ENCODE measurements at places on chromosomes 6 and 20.

DNA sequence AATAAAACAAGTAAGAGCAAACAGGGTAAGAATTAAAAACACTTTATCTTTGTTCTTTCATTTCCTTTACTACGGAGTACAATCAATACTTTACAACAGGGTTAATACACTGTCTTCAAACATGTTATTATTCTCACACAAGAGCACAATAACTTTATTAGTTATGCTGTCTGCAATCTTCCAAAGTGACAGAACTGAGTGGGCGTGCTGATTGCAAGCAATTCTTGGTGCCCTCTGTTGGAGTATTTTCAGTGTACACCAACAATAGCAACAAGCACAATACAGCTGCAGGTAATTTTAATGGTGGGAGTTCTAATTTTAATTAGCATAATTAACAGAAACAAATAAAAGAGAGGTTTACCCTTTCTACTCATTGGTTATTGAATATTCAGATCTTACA lies 33.9 kb upstream of the PTPRK start:
- no peak for DNase-seq

DNA sequence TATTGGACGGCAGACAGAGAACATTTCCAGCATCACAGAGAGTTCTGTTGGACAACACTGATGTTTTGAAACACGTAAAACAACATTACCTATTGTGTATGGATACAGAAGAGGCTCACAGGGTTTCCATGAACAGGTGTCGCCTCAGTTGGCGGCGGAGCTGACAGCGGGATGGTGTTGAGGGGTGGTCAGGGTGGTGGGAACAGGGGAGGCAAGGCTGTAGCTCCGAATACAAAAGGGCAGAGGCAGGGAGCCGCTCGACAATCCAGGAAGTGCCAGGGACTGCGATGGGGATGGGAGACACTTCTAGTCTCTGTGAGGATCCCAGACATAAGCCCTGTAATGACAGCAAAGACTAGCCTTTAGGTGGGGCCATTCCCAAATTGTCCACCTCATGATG lies 14.5 kb upstream of the PI16 start:
- DNase-seq = no peak

- DNase-seq = no peak
Observed at GRCh38 chr6:63912887-63913286, 277.3 kb downstream of the PHF3 start.

DNA sequence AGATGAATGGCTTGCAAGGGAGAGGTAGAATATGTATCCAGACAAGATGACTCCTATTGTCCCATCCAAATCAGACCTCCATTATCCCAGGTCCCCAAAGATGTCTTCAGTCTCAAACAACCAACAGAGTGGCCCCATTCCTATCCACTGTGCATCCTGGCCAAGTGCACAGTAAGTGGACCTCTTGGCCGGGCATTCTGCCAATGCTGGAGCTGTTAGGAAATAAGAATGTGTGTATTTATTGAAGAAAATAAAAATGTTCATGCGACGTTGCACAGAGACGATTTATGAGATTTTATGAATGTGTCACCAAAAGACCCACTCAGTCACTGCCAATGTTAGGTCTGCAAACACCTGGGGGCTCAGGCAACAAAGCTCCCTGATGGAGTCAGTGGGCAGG lies 196.0 kb downstream of the MAFB start:
- no peak for DNase-seq

DNA sequence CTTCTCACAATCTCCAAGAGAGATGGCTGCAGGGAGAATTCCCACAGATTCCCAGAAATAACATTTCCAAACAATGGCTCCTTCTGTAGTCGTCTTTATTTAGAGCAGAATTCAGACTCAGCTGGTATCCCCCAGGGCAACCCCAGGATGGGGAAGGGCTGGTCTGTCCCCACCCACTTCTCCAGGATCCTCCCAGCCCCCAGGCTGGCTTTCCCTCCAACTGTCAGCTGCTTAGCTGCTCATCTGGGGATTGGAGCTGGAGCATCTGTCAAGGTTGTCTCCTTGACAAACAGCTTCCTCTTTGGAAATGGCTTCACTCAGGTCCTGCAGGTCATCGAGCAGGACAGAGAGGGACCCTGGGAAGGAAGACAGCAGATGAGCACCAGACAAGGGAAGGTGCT lies 3.5 kb upstream of the PSORS1C2 start:
- DNase-seq = no peak

DNA sequence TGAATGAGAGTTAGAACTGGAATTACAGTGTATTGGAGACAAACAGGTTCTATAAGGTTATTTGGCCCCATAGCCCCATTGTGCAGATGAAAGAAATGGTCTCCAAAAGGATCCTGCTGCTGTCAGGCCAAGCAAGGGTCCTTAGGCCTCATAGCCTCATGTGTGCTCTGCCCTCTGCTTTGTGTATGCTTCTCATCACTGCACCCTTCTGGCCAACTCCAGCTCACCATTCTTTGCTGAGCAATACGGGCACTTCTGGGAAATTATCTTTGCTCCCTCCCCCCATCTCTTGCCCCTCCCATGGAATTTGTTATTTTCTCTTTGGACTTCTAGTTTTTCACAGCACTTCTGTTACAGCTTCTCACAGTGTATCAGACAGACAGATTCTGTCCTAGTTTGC lies 298.8 kb downstream of the FOXA2 start:
- no peak for DNase-seq

DNA sequence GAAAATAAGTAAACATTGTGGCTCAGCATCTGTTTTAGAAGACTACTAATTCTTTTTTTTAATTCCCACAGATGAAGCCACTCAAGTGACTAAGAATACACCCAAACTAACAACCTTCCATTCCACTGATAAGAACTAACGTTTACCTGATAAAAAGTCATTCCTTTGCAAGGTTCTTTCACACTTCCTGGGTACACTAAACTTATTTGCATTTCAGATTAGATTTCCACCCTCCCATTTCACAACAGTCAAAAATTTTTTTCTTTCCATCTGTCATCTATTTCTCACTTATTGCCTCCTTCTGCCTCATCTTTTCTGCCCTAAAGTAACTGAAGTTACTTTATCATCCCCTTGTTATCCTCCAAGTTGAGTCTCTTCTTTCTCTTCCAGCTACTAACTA lies 20.3 kb downstream of the MBOAT1 start:
- no peak for DNase-seq

GRCh38 chr6:43090559-43090956 lies 14.4 kb downstream of the PTK7 start:
- DNase-seq = no peak

- no peak for DNase-seq
Observed at GRCh38 chr20:57598491-57598890, 21.7 kb downstream of the ZBP1 start.

- DNase-seq = no peak
Observed at GRCh38 chr20:16057651-16058050, 515.6 kb downstream of the KIF16B start.

- no peak for DNase-seq
Observed at GRCh38 chr6:39882531-39882899, 51.7 kb downstream of the MOCS1 start.

DNA sequence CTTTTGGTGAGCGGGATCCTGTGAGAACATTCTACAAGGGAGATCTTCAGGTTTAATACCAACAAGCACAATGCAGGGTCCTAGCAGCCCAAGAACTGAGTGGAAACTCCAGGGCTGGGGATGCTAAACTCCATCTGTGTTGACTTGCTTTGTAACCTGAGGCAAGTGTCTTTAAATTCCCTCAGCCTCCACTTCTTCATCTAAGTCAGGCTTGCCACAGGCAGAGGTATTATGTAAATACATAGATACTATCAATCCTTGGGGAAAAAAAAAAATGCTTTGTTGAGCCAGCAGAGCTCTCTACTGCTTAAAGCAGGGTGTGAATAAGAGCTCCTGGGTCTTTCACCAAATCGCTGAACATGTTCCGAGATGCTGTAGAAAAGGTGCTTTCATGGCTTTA lies 114.2 kb upstream of the PHACTR1 start:
- DNase-seq = no peak

DNA sequence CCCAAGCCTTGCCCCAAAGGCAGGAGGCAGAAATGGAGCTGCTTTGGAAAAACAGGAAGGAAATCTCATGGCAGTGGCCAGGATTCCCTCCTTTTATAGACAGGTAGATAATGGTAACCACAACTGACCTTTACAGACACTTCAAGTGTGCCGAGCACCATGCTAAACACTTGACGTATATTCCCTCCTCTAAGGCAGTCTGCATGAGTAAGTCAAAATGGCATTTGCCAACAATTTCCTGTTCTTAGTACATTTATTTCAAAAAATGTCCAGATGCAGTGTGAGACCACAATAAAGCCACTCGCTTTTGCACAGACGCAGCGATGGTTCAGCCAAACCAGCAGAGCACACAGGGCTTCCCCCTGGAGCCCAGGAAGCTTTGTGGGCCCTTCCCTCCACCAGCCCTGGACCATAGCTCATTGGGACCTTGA lies 16.5 kb upstream of the GPR6 start:
- DNase-seq = no peak

DNA sequence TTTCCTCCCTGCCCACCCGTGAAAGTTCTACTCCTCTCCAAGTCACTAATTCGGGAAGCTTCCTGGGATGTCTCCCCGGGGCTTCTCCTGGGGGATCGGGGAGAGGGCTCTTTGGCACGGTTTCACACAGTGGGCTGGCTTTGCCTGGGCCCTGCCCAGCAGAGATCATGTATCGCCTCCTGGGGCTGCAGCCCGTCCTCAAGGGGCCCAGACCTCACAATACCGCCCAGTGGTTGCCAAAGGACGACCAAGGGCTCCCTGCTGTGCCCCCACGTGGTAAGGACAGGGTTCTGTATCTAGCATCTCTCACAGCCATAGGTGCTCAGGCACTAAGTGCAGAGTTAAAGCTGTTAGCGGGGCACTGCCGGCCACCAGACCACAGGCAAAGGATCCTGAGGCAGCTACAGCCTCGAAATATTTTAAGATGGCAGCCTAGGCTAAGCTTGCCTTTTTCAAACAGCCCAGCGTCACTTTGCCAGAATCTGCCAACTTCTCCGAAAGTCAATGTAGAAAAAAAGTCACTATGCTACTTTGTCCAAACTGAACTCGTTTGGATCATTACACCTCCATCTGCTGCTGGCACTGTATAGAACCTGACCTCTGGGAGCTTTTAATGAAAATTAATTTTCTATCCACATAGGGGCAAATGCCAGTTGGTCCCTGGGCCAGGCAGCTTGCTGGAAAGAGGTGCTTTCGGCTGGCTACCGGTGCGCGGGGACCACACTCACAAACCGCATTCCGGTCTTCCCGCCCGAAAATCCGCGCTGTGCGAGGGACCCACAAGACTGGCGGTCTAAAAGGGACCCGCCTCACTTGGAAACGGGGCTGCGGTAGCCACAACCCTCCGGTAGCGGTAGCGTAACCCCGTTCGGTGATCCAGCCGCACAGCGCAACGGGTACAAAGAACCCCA lies 1.3 kb upstream of the NNAT start:
- no peak for DNase-seq

GRCh38 chr6:18978337-18979128 lies 591.4 kb downstream of the RNF144B start:
- DNase-seq = no peak

All from CD4-positive, alpha-beta T cell treated with Interleukin-1 beta for 1 hour (primary cell).